ENCODE measurements at places on chromosomes 5 and 9.

DNA sequence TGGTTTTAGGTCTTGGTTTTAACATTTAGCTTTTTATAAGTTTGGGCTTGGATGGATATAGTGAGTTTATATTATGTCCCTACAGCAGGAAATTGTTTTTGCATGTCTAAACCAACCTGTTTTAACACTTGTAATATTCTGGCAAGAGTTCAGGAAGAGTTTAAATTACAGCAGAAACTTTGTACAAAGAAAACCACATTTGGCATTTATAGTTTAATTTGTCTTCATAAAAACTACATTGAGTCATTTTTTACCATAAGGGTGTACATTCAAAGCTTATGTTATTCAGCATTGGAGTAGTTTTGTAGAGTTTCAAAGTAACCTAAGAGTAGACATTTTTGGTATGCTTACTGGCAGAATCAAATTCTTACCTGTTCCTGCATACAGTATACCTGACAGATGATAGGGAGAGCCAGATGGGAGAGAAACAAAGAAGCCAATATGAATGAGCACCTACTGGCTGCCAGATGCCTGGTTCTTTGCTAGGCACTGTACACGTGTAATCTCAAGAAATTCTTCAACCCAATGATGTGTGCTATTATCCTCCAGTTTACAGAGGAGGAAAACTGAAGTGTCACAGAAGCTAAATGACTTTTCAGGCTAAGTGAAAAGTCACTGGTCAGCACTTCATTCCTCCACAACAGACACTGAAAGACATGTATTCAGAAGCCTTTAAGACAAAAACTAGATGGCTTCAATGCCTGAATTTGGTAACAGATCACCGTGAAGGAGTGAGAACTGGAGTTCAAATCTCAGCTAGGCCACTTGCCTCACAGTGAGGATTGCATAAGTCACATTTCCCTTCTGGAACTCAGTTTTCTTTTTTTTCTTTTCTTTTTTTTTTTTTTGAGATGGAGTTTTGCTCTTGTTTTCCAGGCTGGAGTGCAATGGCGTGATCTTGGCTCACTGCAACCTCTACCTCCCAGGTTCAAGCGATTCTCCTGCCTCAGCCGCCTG is 25.9 kb upstream of the ECM2 start:
- no peak for DNase-seq

DNA sequence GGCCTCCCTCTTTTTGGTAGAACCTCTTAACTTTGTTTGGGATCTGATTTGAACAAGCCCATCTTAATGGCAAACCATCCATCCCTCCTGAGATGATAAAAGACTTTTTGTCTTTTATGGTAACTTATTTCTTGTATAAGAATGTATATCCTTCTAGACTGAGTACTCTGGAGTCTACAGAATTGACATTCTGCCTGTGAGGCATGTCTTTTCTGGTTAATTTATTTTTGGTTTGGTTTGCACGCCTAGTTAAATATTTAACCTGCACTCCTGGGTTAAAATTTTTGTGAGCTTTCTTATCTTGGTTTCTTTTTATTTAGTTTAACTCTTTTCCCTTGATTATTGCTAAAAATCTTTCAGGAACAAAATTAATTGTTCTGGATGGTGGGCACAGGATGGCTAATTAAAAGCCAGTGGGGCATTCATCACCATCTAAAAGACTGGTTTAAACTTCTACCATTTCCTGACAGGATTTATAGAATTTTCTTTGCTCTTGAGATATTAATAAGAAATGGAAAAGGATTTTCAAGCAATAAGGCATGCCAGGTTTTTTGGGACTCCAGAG is 50.3 kb downstream of the PHAX start:
- DNase-seq, result no peak

- DNase-seq, result no peak
These were observed 256.8 kb downstream of the ROR2 start for GRCh38 chr9:91693226-91693625.

GRCh38 chr5:4735261-4735660 is 404.9 kb upstream of the ADAMTS16 start:
- no peak for DNase-seq

DNA sequence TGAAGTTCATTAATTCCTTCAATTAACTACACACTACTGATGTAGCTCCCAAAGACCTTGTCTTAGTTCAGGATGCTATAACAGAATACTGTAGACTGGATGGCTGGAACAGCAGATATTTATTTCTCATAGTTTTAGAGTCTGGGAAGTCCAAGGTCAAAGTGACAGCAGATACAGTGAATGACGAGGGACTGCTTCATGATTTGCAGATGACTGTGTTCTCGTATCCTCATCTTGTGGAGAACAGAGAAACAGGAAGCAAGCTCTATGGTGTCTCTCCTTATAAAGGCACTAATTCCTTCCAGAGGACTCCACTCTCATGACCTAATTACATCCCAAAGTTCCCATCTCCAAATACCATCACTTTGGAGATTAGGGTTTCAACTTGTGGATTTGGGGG is 65.6 kb upstream of the MAP1B start:
- no peak for DNase-seq

- no peak for DNase-seq
These were observed 52.6 kb downstream of the IPPK start for GRCh38 chr9:92617195-92617813.

- DNase-seq, result peak; percentile 20
These were observed 572.6 kb upstream of the CLINT1 start for GRCh38 chr5:158431369-158432029.

- DNase-seq, result no peak
These were observed 570.8 kb upstream of the TLE4 start for GRCh38 chr9:79001012-79001411.

GRCh38 chr5:133461796-133462516 is 150.4 kb downstream of the FSTL4 start:
- DNase-seq, result no peak

GRCh38 chr5:144009116-144009515 is 161.3 kb downstream of the YIPF5 start:
- DNase-seq, result no peak

DNA sequence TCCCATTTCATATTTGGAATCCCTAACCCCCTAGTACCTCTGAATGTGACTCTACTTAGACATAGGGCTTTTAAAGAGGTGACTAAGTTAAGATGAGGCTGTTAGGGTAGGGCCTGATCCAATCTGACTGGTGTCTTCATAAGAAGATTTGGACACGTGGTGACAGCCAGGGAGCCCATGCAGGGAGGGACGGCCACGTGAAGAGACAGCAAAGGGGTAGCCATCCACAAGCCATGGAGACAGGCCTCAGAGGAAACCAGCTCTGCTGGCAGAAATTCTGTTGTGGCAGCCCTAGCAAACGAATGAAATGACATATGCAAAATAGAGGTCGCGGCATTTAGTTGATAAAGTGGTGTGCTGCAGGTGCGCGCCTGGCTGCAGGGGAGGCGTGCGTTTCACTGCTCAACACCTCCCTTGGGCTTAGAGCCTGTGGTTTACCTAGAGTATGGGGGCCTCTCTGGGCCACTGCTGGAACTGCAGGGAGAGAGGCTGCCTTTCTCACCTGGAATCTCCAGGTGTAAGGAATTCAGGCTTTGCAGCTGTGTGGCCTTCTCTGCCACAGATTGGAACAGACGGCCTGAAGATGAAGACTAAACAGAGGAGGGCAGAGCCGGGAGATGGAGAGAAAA is 7.1 kb upstream of the AFAP1L1 start:
- DNase-seq, result peak; percentile 67

GRCh38 chr5:170439944-170440269 is 50.7 kb upstream of the KCNMB1 start:
- no peak for DNase-seq

- DNase-seq, result no peak
These were observed 248.0 kb upstream of the PTGER4 start for GRCh38 chr5:40431734-40432133.

DNA sequence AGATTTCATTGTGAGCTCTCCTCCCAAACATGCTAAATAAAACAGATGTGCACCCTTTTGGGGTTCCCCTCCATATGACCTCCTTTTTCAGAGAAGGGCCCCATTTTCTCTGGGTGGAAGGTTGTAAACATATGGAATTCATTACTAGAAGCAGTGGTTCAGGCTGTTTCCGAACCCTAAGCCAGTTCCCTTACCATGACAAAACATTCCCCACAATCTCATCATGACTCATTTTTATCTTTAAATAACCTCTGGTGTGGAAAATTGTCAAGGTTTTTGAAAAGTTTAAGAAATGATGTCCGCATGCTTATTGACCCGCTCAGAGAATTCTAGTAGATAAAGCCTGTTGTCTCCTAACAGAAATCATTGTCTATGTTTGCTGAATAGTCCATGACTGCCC is 127.3 kb upstream of the PIK3R1 start:
- no peak for DNase-seq

DNA sequence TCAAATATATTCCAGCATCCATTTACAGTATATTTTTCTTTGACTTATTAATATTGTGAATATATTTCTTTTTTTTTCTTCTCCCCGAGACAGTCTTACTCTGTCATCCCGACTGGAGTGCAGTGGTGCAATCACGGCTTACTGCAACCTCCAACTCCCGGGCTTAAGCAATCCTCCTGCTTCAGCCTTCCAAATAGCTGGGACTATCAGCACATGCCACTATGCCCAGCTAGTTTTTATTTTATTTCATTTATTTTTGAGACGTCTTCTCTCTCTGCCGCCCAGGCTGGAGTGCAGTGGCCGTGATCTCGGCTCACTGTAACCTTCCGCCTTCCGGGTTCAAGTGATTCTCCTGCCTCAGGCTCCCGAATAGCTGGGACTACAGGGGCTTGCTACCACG is 7.4 kb upstream of the GLIPR2 start:
- no peak for DNase-seq

GRCh38 chr5:171823269-171823668 is 37.7 kb downstream of the SMIM23 start:
- no peak for DNase-seq

DNA sequence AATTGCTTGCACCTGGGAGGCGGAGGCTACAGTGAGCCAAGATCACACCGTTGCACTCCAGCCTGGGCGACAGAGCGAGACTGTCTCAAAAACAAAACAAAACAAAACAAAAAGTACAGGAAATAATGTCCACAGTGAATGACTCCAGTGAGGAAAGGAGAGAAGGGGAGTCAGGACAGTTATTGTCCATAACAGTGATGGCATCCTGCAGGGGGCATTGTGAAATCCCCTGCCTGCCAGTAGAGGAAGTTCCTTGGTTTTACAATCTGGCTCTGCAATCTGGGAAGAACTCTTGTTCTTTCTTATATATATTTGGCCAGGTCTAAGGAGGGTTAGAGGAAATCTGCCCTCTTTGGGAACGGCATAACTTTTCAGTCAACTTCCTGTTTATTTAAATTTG is 8.2 kb downstream of the SH3GL2 start:
- no peak for DNase-seq

DNA sequence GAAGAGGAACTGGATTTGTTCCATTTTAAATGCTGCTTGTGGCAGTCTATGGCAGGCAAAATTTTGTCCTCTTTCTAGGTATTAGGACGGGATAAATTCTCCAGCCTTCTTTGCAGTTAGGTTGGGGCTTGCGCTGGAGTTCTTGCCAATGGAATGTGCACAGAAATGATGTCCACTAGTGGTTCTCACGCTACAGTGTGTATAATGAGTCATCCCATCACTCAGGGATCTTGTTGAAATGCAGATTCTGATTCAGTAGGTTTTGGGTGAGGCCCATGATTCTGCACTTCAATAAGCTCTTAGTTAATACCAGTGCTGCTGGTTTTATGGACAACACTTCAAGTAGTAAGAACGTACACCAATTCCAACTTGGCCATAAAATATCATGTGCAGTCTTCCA is 317.6 kb upstream of the KLF4 start:
- DNase-seq, result no peak

- no peak for DNase-seq
These were observed 341.2 kb downstream of the TRIM32 start for GRCh38 chr9:117028103-117028858.

DNA sequence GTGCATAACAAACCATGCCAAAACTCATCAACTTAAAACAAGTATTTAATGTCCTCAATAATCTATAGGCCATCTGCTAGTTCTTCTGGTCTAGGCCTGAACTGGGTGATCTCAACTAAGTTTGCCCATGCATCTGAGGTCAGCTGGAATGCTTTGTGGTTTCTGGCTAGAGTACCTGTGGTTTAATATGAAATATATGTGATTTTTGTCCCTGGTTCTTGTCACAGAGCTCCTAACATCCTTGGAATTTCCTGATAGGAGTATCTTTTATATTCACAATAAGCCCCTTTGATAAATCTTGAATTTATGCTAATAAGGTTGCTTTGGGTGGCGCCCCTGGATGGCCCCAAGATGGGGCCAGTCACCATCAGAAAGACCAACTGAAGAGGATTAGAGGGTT is 535.9 kb downstream of the DNAH5 start:
- no peak for DNase-seq

DNA sequence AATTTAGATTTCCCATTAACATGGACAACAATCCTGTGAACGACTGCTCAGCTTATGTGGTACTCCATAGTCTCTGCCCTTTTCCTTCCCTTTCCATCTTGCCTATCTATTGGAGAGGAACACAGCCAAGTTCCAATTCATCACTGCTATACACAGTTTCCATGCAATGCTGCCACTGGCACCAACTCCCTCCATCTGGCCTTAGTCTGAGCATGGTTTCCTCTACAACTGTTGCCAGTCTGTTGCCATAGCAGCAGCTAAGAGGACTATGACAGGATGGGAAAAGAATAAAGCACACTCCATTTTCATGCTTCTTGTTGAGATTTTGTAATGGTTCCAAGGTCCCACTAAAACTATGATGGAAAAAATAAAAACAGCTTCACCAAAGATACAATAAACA is 189.0 kb downstream of the HCN1 start:
- DNase-seq, result no peak

DNA sequence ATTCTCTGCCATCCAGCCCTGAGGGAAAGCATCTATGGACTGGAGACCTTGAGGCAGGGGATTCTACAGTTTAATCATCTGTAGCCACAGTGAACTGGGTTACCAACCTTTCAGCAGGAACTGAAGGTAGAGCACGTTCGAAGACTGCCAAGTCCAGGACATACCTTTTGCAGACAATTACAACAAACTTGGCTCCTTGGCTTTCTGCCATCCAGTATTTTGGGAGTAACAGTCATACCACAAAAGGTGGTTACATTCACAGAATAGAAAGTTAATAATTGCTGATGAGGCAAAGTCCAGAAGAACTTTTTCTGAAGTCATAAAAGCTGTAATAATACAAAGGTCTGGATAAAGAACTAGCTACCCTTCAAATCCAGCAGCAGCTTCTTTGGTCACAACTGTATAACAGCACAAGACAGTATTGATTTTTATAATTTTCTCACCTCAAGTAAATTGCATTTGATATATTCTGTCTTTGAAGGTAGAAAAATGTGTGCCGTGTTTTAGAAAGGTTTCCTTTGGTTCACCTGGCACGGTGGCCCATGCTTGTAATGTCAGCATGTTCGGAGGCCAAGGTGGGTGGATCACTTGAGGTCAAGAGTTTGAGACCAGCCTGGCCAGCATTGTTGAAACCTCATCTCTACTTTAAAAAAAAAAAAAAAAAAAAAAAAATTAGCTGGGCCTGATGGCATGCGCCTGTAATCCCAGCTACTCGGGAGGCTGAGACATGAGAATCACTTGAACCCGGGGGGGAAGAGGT is 236.6 kb downstream of the NR3C1 start:
- DNase-seq, result no peak

GRCh38 chr9:98709968-98710965 is 1.5 kb upstream of the GABBR2 start:
- peak; percentile 20 for DNase-seq

Measured in activated naive CD4-positive, alpha-beta T cell treated with anti-CD3 and anti-CD28 coated beads for 36 hours (primary cell).